NCI-H1417 treated with DMSO at 0.1 percent for 48 hours (cell line): ENCODE measurements at places on chromosomes 7 and 10.

- DNase-seq, result no peak
These were observed 2.7 kb downstream of the MUC3A start for GRCh38 chr7:100951888-100952560.

GRCh38 chr10:125768219-125768855, 7.3 kb downstream of the MMP21 start:
- DNase-seq, result no peak

DNA sequence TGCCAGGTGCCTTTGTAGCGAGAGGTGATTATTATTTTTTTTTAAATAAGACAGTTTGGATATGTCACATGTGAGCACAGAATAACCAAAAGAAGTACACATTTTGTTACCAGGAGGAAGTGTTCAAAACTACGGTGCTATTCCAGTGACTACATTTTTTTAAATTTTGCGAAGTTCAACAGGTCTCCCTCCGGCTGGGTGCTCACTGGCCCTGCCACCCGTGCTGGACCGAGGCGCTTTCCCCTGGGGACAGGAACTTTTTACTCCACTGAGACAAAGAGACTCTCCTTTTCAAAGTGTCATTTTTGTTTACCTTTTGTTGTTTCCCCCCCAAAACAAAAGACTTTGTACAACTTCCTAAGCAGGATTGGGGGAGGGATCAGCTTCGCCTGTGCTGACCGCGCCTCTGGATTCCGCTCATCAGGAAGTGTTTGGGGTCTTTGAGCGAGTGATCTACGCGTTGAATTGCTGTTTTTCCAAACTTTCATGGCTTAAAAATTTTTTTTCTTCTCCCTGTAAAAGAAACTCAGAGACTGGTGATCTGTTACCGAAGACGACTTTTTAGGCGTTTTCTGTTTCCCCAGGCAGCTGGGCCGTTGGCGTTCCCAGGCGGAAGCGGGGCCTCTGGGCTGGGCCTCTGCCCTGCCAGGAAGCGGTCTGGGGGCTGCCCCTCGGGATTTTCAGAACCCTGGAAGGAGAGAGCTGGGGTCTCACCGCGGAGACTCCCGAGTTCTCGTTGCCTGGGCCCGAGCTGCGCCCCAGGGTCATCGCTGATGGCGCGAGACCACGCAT, 7.2 kb downstream of the EN2 start:
- no peak for DNase-seq

DNA sequence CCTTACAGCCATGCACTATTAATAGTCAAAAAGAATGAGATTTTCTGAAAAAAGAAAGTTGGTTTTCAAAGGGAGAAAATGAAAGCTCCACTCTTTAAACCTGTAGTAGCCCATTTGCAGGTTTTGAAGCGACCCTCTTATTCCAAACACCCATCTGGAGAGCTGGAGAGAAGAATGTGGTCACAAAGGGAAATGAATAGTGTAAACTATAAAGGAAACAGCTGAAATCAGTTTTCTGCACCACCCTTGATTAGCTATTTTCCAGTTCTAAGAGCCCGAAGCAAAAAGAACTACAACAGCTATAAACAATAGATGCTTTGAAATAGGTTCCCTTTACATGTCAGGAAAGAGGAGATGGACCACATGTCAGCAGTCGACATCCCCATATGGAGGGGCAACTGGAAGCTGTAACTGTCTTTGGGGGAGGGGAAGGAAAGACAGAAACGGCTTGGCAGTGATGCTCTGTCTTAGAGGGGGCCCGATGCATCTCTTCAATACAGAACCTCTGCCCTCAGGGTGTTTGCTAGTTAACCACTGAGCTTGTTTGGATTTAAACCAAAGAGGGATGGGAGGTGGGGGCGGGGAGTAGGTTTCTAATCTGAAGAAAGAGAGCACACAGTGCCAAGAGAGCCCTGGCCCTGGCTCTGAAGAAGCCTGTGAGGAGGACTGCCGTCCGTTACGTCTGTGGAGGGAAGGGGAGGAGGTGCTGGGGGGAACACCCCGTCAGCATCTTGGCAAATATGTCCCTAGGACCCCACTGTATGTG, 55.3 kb downstream of the CPVL start:
- no peak for DNase-seq

- DNase-seq, result no peak
These were observed 118.8 kb downstream of the CUX1 start for GRCh38 chr7:101936223-101936610.

GRCh38 chr7:25520017-25520416, 291.7 kb upstream of the NPVF start:
- DNase-seq, result no peak

- DNase-seq, result no peak
These were observed 37.2 kb downstream of the TCERG1L start for GRCh38 chr10:131274133-131274880.

DNA sequence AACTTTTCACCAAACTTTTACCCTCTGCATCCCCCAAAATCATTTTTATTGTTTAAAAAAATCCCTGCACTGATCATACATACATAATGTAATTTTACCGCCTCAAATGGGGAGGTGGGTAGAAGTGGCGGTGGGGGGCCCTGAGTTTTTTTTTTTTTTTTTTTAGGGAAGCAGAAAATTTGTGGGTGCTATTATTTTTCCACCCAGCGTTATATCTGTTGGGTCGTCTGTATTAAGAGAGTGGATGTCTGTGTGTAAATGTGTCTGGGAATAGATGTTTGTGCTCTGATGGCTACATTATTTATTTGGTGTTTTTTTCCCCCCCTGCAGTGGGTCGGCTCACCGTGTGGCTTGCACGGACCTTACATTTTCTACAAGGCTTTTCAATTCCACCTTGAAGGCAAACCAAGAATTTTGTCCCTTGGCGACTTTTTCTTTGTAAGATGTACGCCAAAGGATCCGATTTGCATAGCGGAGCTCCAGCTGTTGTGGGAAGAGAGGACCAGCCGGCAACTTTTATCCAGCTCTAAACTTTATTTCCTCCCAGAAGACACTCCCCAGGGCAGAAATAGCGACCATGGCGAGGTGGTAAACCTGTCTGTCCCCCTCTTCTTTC, 438 bp downstream of the ARID5B start:
- DNase-seq, result no peak

GRCh38 chr7:5619419-5620130, 161.9 kb downstream of the RNF216 start:
- DNase-seq, result no peak

DNA sequence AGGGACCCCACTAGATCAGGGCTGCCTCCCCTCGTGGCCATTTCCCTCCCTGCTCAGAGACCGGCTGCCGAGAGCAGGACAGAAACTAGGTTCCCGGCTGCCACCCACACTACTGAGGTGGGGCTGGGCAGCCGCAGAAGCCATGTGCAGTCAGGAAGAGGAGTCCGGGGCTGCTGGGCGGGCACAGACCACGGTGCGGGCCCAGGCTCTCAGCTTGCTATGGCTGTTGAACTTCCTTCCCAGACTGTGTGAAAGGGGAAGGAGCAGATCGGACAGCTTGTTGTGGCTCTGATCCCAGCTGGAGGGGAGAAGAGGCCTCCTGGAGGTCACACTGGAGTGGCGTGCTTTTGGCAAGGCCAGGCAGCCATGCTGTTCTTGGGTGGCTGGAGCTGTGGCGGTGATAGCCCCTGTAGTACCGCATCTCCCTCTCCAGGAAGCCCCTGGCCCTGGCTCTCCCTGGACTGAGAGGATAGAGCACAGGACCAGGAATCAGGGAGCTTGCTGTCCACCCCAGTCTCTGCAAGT, 56.8 kb downstream of the HK1 start:
- DNase-seq, result no peak

- DNase-seq, result no peak
These were observed 147.3 kb downstream of the CELF2 start for GRCh38 chr10:11164803-11165590.

DNA sequence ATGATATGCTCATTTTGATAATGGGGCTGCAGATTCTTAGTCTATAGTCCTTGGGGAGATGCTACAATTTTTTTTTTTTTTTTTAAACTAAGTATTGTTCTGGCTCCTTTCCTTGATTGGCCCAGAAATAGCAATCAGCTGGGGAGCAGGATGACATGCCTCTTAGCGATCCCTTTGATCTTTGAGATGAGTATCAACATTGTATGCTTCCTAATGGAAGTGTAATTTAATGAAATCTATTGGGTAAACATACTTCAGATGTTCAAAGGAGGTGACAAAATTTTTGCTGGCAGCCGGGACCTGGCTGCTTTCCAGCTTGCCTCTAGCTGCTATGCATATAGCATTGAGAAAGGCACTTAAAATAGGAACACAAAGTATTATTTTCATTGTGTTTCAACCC, 43.5 kb downstream of the VTI1A start:
- peak; percentile 54 for DNase-seq

DNA sequence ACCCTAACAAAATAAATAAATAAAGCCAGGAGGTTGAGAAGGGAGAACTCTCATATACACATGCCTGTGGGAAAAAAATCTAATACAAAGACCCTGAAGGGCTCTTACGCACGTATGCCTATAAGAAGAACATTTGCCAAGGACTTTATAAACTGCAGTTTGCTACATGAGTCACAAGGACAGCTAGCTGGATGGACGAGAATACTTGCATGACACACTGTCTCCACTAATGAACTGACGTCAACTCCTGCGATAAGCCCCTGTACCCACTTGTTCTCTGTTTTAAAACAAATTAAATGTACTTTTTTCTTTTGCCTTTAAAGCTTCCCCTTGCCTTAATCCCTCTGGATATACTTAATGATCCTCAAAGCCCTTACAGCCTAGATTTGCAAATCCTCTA, 374.6 kb upstream of the GHITM start:
- no peak for DNase-seq

DNA sequence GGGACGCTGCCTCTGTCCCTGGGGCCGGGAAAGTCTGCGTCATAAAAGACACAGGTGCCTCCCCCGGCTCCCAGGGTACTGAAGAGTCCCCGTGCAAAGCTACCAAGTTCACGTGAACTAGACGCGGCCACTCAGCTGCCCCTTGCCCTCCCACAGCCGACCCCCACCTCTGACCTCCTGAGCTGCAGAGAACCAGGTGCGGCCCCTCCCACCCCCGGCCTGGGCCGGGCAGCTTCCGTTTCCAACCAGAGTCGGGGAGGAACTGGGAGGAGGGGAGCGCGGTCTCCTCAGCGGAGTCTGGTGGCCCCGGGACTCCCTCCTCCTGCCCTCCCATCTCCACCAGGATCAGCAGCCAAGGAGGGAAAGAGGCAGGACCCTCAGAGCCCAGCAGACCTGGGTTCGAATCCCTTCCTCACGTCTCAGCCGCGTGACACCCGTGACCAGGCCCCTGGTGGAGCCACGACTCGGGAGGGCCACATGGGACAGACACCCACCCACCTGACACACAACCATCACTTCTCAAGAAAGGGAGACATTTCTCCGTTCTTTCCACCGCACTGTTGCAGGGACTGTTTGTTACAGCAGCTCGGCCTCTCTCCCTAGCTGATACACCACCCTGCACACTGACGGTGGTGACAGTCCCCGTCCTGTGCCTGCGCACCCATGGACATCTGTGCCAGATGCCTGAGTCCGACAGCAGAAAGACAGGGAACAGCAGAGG, 37.4 kb upstream of the PDGFA start:
- no peak for DNase-seq

- no peak for DNase-seq
These were observed 44.6 kb downstream of the RASGEF1A start for GRCh38 chr10:43222210-43222720.

DNA sequence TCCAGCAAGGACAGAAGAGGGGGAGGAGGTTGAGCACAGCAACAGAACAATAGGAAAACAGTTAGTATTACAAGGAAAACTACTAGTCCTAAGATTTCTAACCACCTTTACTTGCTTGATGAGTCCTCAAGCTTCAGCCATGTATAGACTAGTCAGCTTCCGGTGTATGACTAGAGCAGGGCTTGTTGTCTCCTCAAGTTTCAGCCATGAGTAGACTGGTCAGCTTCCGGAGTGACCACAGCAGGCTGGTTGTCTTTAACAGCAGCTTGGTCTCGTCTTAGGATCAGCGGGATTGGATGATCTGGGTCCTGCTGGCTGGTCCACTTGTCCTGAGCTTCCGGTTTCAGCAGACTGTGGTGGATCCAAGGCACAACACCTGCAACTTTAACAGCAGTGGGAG, 10.6 kb upstream of the ZNF239 start:
- DNase-seq, result no peak

DNA sequence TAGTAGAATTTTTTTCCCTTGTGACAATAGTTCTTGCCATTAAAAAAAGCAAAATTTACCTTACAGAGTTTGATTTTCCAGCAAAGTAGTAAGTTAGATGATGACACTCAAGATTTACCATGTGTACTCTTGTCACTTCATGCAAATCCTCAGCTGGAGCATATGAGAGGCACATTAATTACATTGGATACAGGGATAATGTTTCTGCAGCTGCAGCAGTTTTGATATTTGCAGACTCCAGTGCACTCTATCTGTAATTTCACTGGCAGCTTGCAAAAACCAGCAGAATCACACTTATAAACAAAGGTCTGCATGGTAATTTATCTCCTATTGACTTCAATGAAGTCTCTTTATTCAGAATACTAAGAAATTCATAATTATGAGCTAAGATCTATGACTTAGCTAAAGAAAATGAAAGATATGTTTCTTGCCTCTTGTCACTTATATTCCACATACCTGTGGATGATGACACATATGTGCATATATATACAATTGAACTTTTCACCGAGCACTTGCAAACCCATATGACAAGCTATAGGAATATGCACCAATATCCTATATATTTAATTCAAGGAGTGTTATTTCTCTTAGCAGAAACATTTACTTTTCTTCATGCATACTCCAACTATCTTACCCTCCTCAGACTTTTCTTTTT, 530.6 kb downstream of the PHTF2 start:
- no peak for DNase-seq

DNA sequence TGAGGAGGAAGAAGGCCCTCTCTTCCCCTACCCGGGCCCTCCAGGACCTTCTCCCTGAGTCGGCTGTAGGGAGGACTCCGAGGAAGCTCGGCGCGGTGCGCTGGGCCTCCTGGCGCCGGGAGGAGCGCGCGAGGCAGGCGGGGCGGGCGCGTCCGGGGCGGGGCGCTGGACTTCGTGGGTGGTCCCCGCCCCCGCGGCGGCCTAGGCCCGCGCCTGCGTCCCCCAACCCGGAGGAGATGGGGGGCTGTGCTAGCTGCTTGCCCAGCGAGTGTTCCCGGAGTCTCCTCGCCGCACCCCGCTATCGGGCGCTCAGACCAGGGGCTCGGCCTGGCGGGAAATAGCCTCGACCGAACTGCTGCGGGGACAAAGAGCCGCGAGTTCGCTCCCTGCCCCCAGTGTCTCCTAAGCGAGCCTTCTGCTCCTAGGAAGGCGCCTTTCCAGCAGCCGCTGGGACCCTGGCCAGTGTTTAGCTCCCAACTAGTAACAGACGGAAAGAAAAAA, 19.2 kb upstream of the SMO start:
- DNase-seq, result no peak

GRCh38 chr7:108335269-108335918, 120.8 kb downstream of the NRCAM start:
- DNase-seq, result peak; percentile 71

DNA sequence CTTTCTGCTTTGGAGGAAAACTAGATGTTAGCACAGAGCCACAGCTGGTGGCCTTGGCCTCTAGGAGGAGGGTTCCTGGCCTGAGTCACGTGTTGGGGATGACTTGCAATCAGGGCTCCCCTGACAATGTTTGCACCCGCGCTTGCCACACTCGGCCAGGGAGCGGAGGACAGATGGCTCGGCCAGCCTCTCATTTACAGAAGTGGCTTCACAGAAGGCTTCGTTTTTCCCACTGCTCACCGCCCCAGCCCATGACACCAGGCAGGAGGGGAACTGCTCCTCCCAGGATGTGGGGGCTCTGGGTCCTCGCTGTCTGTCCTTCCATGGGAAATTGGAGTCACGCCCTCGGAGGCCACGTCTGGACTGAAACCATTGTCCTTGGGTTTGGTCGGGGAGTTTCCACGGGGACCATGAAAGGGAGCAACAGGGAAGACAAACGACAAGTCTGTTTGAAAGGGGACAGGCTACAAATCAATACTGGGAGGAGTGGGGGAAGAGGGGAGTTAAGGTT, 49.6 kb upstream of the UBE3C start:
- no peak for DNase-seq

GRCh38 chr10:24086296-24087086, 122.4 kb upstream of the KIAA1217 start:
- DNase-seq, result no peak
